ENCODE measurements at places on chromosomes 3 and 15.

- no peak for DNase-seq
These were observed 34.4 kb upstream of the SLCO2A1 start for GRCh38 chr3:134064081-134064480.

- DNase-seq, result no peak
These were observed 30.1 kb upstream of the FILIP1L start for GRCh38 chr3:100144255-100144866.

- no peak for DNase-seq
These were observed 44.0 kb upstream of the SEC22A start for GRCh38 chr3:123157598-123158287.

GRCh38 chr15:49979705-49980382 lies 139.2 kb downstream of the ATP8B4 start:
- no peak for DNase-seq

- no peak for DNase-seq
These were observed 186.6 kb upstream of the FEZF2 start for GRCh38 chr3:62559831-62560445.

DNA sequence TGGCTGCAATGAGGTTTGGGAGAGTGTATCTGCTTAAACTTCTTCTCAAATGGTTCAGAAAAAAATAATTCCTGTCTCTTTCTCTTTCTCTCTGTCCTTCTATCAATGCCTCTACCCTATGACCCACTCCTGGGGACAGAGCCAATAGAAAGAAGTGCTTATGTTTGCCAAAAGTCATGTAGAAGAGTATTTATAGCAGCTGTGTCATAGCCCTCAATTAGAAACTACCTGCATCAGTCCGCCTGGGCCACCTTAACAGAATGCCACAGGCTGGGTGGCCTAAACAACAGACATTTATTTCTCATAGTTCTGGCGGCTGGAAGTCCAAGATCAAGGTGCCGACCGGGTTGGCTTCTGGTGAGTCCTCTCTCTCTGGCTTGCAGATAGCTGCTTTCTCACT lies 92.5 kb downstream of the HMG20A start:
- no peak for DNase-seq

GRCh38 chr3:118144919-118145318 lies 889.7 kb downstream of the IGSF11 start:
- DNase-seq, result no peak

DNA sequence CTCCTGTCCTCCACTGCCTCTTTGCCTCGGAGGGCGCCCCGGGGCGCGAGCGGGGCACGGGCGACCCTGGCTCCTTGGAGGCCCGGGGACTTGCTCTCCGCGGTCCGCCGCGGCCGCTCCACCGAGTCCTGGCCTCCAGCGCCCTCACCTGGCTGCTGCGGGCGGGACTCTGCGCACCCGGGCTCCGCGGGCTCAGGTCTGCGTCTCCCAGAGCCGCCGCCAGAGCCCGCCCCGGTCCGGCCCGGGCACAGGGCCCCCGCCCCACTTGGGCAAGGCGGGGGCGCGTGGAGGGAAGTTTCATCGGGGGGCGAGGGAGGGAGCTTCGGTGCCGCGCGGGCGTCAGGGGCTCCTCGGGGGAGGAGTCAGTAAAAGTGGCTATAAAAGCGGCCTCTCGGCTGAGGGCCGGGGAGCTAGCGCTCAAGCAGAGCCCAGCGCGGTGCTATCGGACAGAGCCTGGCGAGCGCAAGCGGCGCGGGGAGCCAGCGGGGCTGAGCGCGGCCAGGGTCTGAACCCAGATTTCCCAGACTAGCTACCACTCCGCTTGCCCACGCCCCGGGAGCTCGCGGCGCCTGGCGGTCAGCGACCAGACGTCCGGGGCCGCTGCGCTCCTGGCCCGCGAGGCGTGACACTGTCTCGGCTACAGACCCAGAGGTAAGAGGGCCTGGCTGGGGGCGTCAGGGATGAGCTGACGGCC lies at the start of gene CEMIP:
Gene CEMIP (plus strand): TSS at position 407 of the 694 bp plus-strand sequence. CDS start 94,510 bp downstream, outside the sequence.
- DNase-seq, result peak; percentile 85

DNA sequence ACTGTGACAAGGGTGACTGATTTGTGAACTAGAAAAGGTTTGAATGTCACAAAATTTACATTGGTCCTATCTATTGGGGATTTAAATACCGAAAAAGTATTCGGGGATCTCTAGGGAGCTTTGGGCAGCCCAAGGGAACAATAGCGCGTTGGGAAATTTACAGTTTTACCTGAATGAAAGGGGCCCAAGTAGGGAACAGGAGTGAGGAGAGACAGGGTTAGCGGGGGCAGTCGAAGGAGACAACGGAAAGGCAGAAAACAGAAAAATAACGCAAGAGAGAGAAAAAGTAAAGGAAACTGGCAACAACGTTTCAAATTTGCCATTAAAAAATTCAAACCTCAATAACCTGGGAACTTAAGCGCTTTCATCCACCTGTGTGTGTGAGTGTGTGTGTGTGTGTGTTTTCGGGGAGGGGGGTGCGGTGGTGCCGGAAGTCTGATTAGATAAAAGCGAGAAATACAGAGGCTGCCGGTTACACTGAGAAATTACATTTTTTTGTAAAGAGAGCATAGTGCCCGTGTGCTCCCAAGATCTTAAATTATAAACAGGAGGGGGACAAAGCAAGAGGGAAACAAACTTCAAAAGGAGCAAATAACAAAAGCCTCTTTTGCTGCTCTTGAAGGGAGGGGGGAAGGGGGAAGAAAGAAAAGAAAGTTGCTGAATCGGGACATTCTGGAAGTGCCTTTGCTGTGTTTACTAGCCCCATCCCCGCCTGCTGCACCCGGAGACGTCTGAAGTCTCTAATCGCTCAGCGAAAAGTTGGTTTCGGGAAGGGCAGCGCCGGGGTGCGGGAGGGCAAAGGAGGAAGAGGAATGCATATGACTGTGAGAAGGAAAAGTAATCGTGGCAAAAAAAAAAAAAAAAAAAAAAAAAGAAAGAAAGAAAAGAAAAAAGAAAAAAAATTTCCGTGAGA lies 721 bp upstream of the ZIC1 start:
- DNase-seq, result no peak

DNA sequence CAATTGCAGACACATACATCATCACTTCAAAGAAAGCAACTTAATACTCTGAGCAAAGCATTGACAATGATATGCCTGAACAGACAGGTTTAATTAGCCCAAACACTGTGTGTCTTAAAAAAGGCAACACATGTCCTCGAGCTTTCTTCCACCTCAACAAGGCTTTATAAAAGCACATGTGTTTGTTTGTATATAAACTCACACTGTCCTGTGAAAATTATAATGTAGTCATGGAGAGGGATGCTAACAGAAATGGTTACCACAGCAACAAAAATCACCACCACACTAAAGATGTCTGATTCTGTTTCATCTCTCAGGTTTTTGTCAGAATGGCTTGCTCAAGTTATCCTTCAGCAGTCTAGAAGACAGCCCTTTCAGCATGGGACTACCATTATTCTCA lies 314.7 kb downstream of the MAGI1 start:
- no peak for DNase-seq

DNA sequence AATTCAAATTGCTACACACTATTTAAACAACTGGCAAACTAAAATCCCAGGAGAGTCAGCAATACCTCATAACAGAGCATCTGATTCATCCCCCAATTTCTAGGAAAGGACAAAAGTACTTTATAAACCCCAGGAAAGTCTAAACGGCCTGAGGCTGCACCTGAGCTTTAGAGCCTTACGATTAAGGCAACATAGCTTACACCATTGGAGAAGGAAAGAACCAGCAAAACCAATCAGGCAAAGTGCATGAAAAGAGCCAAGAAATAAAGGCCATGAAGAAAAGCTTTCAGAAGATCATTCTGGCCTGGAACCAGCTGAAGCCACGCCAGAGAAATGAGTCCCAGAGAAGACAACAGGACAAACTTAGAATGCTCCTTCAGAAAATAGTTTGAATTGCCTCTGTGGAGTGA lies 48.1 kb downstream of the PTPN9 start:
- DNase-seq, result no peak

- DNase-seq, result no peak
These were observed 146.6 kb downstream of the TBL1XR1 start for GRCh38 chr3:177050501-177051237.

DNA sequence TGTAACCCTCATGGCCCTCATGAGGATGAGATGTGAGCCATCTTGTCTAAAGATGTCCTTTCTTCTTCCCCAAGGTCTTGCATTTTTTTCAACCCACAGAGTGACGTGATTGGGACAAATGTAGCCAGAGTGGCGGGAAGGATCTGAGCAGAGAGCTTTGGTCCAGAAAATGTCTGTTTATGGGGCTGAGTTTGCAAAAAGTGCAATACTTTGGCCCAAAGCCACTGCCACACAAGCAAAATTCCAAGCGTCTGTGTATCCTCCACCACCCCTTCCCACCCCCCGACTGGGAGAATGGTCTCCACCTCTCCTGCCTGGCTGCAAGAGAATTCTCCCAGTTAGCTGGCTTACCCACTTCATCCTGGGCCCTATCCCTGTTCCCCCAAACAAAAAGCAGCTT lies 246.9 kb upstream of the LRIG1 start:
- DNase-seq, result no peak

DNA sequence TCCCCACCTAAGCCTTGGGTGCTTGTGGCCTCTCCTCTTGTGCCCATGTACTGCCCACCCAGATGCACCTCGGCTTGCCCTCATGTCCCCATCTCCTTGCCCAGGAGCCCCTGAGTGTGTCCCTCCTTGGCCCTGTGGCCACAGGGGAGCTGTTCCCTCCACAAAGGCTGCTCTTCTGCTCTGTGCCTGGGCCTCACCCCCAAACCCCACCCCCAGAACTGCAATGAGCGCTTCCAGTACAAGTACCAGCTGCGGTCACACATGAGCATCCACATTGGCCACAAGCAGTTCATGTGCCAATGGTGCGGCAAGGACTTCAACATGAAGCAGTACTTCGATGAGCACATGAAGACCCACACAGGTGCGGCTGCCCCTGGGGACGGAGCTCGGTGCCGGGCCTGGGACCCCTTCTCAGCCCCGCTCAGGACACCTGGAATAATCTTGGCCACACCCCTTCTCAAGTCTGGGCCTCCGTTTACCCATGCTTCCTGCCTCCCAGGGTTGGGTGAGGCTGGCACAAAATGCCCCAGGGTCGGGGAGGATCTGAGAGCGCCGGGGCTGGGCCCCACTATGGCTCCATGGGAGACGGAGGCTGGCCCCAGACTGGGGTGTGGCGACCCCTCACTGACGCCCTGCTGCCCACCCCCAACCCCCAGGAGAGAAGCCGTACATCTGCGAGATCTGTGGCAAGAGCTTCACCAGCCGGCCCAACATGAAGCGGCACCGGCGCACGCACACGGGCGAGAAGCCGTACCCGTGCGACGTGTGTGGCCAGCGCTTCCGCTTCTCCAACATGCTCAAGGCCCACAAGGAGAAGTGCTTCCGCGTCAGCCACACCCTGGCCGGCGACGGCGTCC lies 10.3 kb downstream of the ZBTB47 start:
- peak; percentile 88 for DNase-seq

- DNase-seq, result no peak
These were observed 405.5 kb downstream of the ZNF385D start for GRCh38 chr3:21345382-21345976.

DNA sequence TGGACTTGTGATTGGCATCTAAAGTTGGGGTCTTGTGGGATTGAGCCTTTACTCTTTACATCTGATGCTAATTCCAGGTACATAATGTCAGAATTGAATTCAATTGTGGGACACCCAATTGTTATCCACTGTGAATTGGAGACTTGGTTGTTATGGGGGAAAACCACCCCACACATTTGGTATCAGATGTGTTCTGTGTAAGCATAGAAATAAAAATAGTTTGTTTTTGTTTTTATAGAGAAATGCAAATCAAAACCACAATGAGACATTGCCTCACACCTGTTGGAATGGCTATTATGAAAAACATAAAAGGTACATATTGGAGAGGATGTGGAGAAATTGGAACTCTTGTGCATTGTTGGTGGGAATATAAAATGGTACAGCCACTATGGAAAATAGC lies 58.5 kb downstream of the CPA3 start:
- no peak for DNase-seq

DNA sequence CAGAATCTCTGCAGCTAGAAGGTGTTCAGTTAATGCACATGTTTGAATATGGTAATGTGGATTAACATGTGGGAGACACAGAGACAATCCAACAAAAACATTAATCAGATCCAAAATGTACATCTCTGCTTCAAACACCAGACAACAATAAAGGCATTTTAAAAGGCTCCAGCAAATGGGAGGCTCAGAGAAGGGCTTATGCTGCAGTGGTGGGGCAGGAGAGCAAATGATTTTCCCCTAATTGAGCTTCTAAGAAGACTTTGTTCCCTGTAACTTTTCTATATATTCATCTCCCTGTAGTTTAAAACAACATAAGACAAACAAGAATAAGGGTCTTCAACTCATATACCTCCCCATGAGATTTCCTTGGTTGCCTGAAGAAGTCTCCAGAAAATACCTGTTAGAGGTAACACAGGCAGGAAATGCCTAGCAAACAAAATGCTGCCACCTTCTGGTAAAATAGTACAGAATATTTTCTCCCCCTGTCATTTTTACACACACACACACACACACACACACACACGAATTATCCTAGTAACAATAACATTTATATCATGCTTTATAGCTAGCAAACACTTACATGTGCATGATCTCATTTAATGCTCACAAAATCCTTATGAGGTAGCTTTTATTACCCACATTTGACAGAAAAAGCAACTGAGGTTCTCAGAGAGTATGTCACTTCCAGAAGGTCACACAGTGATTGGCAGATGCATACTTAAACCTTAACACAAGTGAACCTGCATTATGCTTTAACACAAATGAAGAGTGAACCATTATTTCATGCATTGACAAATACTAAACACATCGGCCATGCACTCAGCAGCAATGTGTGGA lies 123.4 kb upstream of the MB21D2 start:
- no peak for DNase-seq

GRCh38 chr15:37616215-37616614 lies 318.2 kb upstream of the TMCO5A start:
- no peak for DNase-seq

DNA sequence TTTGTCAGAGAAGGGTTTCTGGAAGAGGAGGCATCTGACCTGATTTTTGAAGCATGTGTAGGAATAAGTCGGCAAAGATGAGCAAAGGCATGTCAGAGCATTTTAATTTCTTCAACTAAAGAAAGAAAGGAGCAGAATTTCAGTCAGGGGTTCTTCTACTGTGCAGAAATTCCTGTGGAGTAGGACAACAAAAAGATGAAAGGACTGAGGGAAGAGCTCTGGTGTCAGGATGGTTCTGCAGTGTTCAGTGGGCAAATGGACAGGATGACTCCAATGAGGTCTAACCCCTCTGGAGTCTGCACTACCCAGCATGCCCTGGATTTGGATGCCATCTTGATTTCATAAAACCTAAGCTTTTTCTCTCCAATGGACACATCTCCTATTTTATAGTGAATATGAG lies 47.7 kb upstream of the SIAH2 start:
- DNase-seq, result no peak

GRCh38 chr3:125383744-125384143 lies 8.6 kb upstream of the ZNF148 start:
- no peak for DNase-seq
